ENCODE measurements at places on chromosomes 13 and 19.

DNA sequence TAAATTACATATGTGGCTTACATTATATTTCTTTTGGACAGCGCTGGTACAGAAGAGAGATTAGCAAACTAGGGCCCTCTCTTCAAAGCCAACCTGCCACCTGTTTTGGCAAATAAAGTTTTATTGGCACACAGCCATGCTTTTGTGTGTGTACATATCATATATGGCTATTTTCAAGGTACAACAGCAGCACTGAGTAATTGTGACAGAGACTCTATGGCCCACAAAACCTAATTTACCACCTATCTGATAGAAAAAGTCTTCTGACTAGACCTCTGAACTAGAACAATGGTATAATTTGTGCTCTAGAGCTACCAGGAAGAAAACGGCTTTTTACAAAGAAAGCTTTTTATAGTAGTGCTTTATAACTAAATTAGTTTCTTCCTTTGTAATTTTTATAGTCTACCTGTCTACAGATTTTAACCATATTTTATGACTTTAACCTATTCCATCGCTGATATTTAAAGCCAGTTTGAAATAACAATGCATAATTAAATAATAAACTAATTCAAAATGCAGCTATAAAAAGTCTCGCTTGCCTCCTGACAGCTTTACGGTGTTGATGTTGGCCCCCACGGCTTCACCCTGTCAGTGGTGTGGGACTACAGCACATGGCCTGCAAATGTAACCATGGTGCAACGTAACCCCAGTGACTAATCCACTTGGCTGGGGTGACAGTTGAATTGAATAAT lies 17.7 kb upstream of the DPY19L3 start:
- no peak for DNase-seq

DNA sequence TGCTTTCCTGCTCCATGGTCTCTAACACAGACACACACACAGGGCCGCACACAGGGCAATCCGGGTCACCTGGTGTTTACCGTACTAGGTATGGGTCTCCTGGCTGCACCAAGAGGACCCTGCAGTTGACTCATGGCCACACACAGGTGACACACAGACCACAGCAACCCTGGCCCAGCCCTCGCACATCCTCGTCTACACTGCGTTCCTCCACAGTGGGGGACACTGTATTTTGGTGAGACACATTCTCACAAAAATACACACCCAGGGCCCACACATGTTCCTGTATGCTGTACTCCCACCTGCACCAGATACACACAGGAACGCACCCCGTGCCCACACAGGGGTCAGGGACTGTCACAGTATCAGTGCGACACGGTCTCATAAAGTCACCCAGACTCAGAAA lies 12.8 kb downstream of the PDE4A start:
- DNase-seq: no peak

GRCh38 chr13:32863596-32863995 lies 152.6 kb upstream of the KL start:
- no peak for DNase-seq

GRCh38 chr13:46006688-46007452 lies 45.7 kb downstream of the ZC3H13 start:
- no peak for DNase-seq

DNA sequence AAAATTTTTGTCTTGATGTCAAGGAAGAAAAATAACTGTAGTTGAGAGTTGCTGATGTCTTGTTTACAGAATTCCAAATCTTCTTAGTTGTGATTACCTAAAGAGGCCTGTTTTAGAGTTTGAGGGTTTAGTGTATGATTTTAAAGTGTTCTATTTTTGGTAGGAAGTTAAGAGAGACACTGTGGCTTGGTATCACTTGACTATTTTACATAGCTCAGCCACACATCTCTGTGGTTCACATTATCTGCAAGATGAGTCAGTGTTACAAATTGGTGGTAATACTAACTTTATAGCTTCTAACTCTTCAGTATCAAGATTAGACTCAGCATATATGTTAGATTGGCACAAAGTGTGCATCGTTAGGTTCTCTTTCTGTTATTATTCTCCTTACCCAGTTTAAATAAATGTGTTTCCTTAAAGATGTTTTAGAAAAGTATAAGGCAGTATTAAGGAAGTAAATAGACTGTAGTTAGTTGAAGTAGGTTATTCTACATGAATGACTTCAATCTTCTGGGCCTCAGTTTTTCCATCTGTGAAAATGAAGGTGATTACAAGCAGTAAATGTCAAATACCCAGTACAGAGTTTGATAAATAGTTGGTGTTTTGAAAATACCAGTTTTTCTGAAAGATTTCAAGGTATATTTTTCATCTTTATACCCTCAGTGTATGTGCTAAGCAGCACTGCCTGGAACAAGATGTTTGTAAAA lies 33.4 kb downstream of the COG6 start:
- DNase-seq: no peak

DNA sequence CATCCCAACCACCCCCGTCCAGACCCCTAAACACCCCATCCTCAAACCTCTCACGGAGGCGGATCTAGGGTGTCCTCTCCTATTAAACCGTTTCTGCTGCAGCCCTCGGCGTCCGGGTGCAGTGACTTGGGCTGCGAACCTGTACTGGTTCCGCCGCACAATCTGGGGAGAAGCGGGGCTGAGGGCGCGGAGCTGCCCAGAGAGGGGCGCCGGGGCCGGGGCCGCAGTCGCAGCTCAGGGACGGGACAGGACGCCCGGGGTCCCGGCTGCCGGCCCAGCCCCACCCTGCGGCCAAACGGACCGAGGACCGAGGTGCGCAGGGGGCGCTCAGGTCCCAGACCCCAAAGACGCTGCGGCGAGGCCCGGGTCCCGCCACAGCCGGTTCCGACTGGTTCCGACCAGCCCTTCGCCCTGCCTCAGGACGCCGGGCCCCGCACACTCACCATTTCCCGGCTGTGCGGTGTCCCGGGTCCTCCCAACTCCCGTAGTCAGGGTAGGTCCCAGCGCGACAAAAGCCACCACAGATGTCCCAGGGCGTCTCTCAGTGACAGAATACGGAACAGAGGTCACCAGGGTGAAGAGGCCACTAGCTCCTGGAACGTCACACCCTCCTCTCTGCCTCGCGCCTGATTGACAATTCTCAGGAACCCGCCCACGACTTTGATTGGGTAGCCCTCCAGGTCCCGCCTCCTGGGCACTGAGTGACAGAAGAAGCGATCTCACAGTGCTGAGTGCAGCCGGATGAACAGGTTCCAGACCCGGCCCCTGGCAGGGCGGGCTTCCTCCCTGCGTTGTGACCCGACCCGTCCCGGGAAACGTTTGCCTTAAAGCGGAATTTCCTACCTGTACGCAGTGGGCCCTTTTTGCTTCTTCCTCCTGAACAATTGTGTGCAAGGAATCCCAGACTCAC lies at the start of gene ZNF44:
ZNF44 (minus strand) TSS at position 635 of the 910 bp plus-strand sequence; CDS start at position 446, 189 bp downstream.
- peak; percentile 95 for DNase-seq

- no peak for DNase-seq
These were observed 10.3 kb downstream of the IL17D start for GRCh38 chr13:20713751-20714150.

- DNase-seq: no peak
These were observed 68.6 kb downstream of the RAB20 start for GRCh38 chr13:110492679-110493593.

- DNase-seq: no peak
These were observed 9.9 kb downstream of the LRFN1 start for GRCh38 chr19:39310558-39311311.

DNA sequence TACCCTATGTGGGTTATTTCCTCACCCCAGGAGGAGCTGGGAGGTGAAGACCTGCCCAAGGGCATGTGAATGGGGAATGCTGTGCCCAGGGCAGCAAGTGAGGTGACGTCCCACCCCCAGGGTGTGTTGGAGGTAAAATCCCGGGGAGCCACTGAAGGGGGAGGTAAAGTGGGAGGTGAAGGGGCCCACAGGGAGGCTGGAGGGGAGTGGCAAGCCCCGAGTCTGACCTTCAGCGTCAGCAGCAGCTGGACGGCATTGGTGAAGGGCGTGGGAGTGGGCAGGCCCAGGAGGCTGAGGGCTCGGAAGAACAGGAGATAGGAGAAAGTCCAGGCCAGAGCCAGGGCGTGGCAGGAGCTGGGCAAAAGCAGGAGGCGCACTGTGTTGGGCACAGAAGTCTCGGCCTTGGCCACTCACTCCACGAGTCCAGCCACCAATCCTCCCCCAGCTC lies 2.4 kb downstream of the MBOAT7 start:
- DNase-seq: no peak
